Central memory CD4-positive, alpha-beta T cell (primary cell): ENCODE measurements at places on chromosomes 7 and 10.

DNA sequence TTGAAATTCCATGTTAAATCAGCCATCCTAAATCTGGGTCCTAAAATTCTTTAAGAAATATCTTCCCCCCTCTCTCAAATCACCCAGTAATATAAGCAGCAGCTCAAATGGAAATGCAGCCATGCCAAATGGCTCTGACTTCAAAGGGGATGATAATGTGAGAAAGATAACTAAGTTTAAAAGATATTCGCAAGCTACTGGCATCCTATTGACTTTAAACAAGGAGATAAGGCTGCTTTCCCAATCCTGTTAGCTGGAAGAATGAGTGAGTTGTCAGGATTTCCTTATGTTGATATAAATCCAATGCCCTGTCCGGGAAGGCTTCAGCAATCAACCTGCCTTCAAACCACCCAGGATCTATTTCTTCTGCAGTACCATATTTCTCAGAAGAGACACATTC lies 172.0 kb downstream of the FANK1 start:
- no peak for DNase-seq

- no peak for DNase-seq
Measured at GRCh38 chr10:77798940-77799339, 127.6 kb downstream of the DLG5 start.

DNA sequence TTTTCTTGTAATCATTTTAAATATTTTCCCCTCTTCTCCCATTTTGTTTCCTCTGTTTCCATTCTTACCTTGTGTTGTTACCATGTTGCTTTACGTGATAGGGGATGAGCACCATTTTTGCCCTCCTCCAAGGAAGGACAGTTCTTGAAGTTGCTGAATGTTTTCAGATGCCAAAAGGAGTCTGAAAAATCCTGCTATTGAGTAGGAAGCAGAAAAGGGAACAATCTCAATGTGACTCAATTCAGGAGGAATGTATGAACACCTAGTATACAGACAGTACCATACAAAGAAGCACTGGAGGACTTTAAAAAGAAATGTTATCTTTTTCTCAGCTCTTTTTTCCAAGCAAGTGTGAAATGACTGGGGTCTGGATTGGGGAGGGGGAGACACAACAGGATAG lies 5.1 kb upstream of the NAMPT start:
- no peak for DNase-seq

- DNase-seq, result no peak
Measured at GRCh38 chr7:20299647-20300312, 30.9 kb upstream of the ITGB8 start.

DNA sequence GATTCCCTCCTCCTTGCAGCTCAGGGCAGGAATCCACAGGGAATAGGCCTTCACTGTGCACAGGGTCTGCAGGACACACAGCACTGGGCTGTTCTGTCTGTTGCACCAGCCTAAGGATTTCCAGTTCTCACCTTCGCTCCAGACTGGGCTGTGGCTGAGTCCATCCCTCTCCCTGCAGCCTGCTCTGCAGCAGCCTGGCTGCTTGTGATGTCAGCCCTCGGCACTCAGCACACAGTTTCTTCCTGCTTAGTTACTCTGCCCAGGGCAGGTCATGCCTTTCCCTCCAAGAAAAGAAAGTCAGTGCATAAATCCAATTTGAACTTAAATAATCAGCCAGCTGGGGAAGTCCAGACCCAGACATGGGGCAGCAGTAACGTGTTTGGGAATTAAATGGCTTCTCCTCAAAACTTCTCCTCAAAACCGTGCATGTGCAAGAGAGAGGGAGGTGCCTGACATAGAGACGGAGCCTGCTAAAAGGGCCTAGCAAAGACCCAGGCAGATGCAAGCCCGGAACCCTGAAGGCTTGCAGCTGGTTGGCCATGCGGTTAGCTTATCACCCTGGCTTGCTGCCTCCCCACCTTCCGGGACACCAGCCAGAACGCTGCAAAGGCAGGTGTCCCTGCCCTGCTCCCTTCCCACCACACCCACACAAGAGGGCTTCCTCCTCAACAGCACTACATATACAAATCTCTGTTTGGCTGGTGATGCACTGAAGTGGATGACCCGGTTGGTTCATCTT lies 10.9 kb upstream of the GDF2 start:
- peak; percentile 71 for DNase-seq

DNA sequence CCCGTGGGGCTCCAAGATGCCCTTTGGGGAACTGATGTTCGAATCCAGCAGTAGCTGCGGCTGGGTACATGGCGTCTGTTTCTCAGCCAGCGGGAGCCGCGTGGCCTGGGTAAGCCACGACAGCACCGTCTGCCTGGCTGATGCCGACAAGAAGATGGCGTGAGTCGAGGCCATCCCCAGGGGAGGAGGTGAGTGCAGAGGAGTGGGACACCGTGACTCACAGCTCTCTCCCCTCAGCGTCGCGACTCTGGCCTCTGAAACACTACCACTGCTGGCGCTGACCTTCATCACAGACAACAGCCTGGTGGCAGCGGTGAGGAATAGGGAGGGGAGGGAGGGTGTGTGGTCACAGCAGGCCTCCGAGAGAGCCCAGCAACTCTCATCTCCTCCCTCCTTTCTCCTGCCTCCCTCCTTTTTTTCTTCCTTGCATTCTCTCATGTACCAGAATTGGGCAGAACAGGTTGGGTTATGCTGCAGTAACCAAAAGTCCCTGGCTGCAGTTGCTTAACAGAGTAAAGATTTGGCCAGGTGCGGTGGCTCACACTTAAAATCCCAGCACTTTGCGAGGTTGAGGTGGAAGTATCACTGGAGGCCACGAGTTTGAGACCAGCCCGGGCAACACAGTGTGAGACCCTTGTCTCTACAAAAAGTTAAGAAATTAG lies 16.5 kb downstream of the ARPC1B start:
- DNase-seq, result no peak

GRCh38 chr10:111475720-111476119 lies 398.9 kb downstream of the ADRA2A start:
- no peak for DNase-seq

- DNase-seq, result no peak
Measured at GRCh38 chr10:86670290-86670811, 2.0 kb downstream of the LDB3 start.

DNA sequence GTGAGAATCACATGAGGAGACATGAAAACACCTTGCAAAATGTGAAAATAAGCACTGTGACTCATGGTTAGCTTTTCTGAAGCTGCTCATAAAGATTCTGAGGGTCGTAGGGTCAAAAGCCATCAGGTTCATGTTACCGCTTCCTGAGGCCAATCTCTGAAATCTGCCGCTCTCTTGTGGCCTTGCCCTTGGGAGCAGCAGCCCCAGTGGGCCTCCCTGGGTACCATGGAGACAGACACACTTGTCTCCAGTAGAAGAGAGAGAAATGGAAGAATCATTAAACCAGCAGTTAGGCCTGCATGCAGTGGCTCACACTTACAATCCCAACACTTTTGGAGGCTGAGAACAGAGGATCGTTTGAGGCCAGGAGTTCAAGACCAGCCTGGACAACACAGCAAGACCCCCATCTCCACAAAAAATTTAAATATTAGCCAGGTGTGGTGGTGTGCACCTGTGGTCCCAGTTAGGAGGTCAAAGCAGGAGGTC lies 42.8 kb downstream of the NIPSNAP2 start:
- DNase-seq, result no peak

GRCh38 chr7:139739863-139740597 lies 37.8 kb downstream of the HIPK2 start:
- no peak for DNase-seq

GRCh38 chr7:46478046-46478445 lies 557.0 kb upstream of the IGFBP3 start:
- no peak for DNase-seq

DNA sequence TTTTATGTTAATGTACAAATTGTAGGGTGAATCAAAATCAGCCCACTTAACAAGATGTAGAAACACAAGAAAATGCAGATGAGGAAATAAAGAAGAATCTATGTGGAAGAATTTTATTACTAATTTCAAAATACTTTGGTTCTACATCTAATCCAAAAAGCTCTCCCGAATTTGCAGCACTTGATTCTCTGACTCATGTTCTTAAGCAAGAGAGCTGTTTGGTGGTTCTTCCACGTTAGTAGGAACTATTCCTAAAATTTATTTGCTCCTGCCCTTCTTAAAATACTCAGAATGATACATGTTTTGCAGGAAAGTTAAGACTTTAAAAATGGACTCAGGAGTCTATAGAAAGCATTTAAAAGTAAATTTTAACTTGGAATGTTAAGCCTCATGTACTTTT lies 91.8 kb downstream of the ZMYND11 start:
- DNase-seq, result no peak

DNA sequence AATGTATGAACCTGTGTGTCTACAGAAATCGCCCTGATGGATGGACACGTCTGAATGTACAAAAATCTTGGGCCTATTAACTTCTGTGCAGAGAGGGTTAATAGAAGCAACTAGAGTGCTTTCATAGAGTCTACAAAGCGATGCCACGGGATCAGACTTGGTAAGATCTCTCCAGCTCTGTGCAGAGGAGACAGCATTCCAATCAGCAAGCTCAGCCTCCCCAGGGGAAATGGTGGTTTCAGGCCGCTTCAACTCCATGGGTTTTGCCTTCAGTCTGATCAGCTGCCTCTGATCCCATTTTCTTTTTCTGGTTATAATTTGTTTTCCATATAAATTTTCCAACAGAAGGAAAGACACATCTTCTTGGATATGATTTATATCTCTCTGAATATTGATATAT lies 35.1 kb upstream of the COBL start:
- no peak for DNase-seq

- no peak for DNase-seq
Measured at GRCh38 chr7:38179776-38180226, 1.8 kb downstream of the STARD3NL start.

DNA sequence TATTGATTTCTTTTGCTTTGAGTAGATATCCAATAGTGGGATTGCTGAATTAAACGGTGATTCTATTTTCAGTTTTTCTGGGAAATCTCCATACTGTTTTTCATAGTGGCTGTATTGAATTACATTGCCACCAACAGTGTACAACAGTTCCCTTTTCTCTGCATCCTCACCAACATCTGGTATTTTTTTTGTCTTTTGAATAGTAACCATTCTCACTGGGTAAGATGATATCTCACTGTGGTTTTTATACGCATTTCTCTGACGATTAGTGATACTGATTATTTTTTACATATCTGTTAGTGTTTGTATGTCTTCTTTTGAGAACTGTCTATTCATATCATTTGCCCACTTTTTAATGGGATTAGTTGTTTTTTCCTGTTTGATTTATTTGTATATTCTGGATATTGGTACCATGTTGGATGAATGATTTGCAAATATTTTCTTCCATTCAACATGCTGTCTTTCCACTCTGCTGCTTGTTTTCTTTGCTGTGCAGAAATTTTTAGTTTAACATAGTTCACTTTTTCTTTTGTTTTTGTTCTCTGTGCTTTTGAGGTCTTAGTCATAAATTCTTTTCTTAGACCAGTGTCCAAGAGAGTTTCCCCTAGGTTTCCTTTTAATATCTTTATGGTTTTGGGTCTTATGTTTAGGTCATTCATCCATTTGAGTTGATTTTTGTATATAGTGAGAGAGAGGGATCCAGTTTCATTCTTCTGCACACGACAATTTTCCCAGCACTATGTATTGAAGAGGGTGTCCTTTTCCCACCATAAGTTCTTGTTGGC lies 584.7 kb downstream of the PHTF2 start:
- DNase-seq, result no peak

- DNase-seq, result no peak
Measured at GRCh38 chr7:39733881-39734632, 110.7 kb downstream of the RALA start.

DNA sequence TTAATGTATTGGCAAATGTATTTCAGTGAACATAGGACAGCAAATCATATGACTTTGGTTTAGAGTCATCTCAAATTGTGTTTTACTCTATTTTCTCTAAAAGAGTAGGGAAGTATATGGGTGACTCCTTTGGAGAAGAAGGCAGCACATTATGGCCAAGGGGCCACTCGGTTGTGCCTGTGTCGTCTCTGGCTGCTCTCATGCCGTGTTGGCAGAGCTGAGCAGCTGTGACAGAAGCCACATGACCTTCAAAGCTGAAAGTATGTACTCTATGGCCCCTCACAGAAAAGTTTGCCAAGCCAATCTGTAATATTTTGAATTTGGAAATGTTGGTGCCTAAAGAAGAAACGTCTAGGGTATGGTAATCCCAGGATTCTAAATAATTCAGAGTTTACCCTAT lies 47.5 kb downstream of the TASOR2 start:
- DNase-seq, result no peak

GRCh38 chr10:117130862-117131375 lies 7.2 kb downstream of the VAX1 start:
- DNase-seq, result no peak

- DNase-seq, result no peak
Measured at GRCh38 chr7:18210377-18210776, 182.7 kb upstream of the PRPS1L1 start.

DNA sequence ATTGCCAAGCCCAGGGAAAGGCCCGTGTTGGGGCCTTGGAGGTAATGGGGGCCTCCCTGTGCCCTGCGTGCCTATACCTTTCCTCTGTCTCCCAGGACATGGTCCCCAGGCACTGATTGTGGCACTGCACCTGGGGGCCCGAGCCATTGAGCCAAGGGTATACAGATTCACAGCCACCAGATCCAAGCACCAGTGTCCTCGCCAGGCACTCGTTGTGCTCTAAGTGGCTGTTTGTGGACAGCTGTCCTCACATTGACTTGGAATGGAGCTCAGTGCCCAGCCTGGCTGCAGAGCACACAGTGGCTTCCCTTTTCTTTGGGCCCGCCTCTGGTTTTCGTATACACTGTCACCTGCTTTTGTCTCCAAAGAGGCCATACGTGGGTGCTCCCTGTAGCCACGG lies 72.0 kb upstream of the BTBD16 start:
- DNase-seq, result no peak

- DNase-seq, result peak; percentile 12
Measured at GRCh38 chr7:18666107-18666728, 170.7 kb downstream of the HDAC9 start.

- no peak for DNase-seq
Measured at GRCh38 chr10:44824607-44825006, 86.5 kb upstream of the TMEM72 start.

DNA sequence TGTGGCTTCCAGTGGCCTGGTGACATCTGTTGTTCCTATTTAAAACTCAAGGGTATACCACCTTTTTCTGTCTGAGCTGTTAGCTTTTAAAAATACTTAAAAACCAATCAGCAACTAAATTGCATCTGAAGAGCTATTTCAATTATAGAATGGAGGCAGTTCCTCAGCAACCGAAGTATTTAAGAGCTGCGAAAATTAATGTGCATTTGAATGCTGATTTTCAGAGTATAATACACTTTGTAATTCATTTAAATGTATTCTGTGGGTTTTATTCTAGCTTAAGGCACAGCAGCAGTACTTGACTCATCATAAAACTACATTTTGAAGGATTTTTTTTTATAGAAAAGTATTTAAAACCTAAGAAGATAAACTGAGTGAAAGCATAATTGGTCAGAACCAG lies 404.9 kb upstream of the PRKCQ start:
- no peak for DNase-seq

- DNase-seq, result no peak
Measured at GRCh38 chr10:88744002-88744401, 15.8 kb upstream of the LIPN start.
